Dermis lymphatic vessel endothelial cell (primary cell): ENCODE measurements at places on chromosomes 6 and 20. TPM values are rescaled to one million over a fixed set of nuclear protein-coding genes. Genes with fewer than 3 reads are reported as not detected.

KHDC1 gene
- under 0.01 and 0.09 TPM in 2 replicates for total RNA-seq

DNAJC5 gene
- 79.2 and 82.8 TPM in 2 replicates for total RNA-seq

IPCEF1 gene
- total RNA-seq: 4.4 and 6.3 TPM in 2 replicates

PSORS1C2 gene
- total RNA-seq: not detected in 2 replicates

F13A1 gene
- total RNA-seq: not detected in 2 replicates

SUMO4 gene
- total RNA-seq: 0.76 and 1.2 TPM in 2 replicates

GJA10 gene
- total RNA-seq: not detected in 2 replicates
